Activated effector memory CD4-positive, alpha-beta T cell treated with Interleukin-2 at 50 U/mL for 16 hours (primary cell): ENCODE measurements at places on chromosomes 4 and X.

DNA sequence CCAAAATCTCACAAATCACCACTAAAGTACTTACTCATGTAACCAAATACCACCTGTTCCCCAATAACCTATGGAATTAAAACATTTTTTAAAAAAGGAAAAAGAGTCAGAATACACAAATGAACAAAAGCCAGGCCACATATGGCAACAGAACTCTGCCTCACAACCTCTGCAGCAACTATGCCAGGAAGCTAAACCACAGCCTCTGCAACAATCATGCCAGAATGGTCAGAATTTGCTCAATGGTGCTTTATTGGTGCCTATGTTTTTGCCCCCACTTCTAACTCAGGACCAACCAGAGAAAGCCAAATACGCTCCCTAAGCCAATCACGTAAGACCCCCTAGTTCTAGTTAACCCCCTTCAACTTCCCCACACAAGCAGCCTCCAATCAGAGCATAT is 69.6 kb downstream of the HOPX start:
- DNase-seq = no peak

DNA sequence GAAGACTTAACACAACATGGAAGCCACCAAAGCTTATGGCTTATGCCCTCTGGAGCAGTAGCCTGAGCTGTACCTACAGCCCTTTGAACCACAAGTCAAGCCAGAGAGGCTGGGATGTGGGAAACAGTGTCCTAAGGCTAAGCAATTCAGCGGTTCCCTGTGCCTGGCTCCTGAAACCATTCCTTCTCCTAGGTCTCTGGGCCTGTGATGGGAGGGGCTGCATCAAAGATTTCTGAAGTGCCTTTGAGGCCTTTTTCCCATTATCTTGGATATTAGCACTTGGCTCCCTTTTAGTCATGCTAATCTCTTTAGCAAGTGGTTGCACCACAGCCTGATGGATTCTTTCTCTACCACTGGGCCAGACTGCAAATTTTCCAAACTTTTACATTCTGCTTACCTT is 140.5 kb upstream of the NUDT10 start:
- no peak for DNase-seq

DNA sequence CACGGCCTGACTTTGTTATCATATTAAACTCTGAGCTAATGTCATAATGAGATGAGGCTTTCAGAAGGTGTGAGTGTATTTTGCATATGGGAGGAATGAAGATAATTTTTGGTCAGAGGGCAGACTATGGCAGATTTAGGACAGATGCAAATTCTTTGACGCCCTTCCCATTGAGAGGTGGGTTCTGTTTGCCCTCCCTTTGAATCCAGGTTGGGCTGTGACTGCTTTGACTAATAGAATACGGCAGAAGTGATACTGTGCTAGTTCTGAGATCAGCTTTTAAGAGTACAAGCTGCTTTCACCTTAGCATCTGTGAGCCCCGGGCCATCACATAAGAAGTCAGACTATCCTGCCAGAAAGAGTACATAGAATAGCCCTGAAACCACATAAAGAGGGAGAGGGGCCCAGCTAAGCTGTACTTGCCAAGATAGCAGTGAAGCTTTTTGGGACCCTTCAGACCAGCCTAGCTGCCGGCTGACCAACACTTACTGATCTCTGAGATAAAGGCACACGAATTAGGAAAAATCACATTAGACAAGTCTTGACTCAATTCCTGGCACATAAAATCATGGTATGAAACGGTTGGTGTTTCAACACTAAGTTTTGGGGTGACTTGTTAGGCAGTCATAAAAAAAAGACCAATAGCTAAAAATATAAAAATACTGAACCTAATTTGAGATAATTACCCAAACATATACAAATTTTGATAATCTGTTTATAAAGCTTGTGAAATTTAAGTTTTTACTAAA is 166.7 kb upstream of the SH3RF1 start:
- no peak for DNase-seq

- DNase-seq = no peak
Observed at GRCh38 chrX:23185951-23186350, 148.7 kb upstream of the PTCHD1 start.

DNA sequence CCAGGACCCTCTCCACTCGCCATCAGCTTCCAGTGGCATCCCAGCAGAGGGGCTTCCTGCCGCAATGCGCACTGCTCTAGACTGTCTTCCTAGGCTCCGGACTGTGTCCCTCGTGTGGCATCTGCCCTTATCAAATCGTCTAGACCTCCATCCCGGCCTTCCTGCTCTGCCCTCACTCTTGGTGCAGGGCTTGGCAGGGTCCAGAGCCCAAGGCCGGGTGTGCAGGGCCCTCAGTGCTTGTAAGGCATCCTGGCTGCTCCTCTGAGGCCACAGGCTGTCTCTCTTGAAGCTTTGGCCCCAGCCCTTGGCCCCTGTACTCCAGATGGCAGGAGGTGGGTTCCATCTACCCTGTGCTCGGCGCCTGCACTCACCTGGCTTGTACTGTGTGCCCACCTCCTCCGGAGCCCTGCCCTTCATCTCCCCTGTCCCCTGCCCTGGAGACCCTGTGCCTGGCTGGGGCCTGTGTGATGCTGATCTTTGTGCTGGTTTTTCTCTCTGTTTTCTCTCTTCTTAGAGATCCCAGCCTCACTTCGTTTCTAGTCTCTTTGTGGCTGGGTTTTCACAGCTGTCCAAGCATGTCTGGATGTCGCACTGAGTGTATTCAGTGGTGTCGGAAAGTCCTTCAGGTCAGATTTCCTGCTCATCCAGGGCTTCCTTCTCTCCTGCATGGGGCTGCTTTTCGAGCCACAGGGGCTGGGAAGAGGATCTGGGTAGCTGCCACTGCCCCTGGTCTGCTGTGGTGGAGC is 3.7 kb upstream of the TREX2 start:
- DNase-seq = no peak

- DNase-seq = no peak
Observed at GRCh38 chr4:5804656-5805055, 88.2 kb downstream of the CRMP1 start.

DNA sequence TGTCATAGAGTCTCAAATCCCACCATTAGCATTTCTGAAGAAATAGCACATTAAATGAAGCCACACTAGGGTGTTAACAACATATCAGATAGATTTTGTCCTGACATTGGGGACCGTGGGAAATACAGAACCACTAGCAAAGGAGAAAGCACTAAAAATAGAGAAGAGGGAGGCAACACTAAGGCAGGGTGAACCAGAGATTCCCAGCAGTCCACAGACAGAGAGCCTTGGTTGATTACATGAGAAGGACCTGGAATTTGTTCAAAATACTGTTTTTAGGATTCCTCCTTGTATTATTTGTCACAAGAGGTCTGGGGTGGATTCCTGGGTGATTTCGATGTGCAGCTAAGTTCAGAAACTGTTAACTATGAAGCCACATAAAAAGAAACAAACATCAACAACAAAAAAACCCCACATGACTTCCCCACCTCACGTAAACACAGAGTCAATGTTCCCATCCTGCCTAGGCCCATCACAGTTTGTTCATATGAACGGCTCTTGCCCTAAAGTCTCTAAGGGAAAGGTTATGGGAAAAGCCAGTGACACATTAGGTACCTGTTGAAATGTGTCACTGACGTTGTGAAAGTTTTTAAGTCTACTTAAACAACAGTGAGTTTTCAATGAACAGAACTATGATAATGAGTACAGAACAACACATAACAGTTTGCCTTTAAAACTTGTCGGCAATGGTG is 23.6 kb upstream of the GRSF1 start:
- no peak for DNase-seq
